Body of pancreas (tissue), 4 donors: ENCODE measurements at places on chromosomes 2 and 18. TPM values are rescaled to one million over a fixed set of nuclear protein-coding genes. Genes with fewer than 3 reads are reported as not detected.
A peak's percentile ranks its signal among the peaks of the same experiment; 100 is the strongest.

Gene FOXI3
- total RNA-seq = not detected

DNA sequence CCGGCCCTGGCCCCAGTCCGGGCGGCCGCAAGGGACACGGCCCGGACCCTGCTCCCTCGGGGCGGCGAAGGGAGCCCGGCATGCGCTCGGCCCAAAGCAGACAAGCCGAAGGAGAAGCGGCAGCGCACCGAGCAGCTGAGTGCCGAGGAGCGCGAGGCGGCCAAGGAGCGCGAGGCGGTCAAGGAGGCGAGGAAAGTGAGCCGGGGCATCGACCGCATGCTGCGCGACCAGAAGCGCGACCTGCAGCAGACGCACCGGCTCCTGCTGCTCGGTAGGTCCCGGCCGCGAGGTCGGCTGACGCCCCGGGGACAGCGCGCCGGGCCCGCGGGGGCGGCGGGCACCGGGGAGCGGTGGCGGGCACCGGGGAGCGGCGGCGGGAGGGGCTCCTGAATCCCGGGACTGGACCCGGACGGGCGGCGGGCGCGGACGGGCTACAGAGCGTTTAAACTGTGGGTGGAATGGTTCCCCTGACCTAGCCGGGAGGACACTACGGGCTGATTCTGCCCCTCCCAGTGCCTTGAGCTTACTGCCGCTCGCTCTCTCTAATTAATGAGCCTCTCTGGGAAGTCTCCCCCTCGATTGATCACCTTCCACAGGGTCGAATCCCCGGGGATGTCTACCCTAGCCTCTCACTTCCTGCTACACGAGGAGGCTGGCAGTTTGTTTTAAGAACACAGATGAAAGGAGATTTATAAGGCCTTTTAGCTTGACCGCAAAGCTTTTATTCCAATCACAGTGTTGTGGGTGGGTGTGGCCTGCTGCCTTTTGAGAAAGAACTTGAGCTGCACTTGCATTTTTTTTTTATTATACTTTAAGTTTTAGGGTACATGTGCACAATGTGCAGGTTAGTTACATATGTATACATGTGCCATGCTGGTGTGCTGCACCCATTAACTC, 853 bp downstream of the GNAL start:
- DNase-seq = peak; percentile 41

Gene TUBB8B
- total RNA-seq = not detected

GRCh38 chr2:178205853-178206521, 11.7 kb downstream of the OSBPL6 start:
- DNase-seq = no peak

Gene CHAC2
- total RNA-seq = 5.9 TPM

Gene GREB1L
- total RNA-seq = 0.52 TPM

DNA sequence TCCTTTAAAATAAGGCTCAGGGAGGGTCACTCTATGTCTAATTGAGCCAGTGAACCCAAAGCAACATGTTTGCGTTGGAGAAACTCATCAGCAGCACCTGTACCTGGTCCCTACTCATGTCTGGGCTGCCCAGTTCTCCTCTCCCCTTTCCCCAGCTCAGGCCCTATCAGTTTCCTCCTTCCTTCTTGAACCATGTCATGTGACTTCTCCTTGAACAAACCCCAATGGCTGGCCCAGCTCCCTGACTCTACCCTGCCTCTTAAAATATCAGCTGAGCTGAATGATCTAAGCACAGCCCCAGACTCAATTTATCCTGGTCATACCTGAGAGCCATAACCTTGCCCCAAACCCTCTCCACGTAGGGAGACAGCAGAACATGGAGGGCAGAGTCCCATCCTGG, 290.9 kb downstream of the LPIN1 start:
- no peak for DNase-seq
